ENCODE measurements at places on chromosomes 1 and 21. TPM values are rescaled to one million over a fixed set of nuclear protein-coding genes. Genes with fewer than 3 reads are reported as not detected.
A peak's percentile ranks its signal among the peaks of the same experiment; 100 is the strongest.

DNA sequence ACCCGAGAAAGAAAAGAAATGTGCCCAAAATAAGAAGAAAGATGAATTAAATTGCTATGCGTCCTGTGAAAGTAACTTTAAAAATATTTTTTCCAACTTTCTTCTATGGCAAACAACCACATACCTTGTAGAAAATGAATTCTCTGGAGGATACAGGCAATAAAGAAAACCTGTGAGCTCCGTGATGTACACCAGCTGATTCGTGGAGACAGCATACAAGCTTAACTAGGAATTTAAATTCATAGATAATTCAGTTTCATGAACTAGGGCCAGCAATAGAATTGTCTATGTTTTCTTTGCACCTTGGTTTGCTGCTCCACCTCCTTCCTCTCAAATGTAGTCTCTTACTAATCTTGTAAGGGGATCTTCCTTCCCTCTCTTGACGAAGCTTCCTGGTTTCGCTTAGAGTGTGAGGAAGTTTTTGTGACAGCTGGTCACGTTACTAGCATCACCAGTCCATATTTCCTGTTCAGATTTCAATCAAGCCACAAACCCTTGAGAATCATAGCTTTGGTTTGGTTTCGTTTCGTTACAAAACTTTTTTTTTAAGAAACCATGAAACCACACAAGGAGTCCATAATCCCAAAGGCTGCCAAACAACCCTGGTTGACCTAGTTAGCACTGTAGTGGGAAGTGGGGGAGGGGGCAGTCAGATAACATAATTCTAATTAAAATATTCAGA is 35.8 kb downstream of the GREM2 start:
- DNase-seq, result peak; percentile 27

GRCh38 chr1:11342621-11343032 is 69.6 kb downstream of the UBIAD1 start:
- no peak for DNase-seq

- DNase-seq, result no peak
Observed at GRCh38 chr1:57637155-57637554, 213.3 kb upstream of the DAB1 start.

- DNase-seq, result no peak
Observed at GRCh38 chr1:48940962-48941732, 164.5 kb upstream of the BEND5 start.

- DNase-seq, result no peak
Observed at GRCh38 chr1:41023279-41023990, 1.9 kb upstream of the SLFNL1 start.

DNA sequence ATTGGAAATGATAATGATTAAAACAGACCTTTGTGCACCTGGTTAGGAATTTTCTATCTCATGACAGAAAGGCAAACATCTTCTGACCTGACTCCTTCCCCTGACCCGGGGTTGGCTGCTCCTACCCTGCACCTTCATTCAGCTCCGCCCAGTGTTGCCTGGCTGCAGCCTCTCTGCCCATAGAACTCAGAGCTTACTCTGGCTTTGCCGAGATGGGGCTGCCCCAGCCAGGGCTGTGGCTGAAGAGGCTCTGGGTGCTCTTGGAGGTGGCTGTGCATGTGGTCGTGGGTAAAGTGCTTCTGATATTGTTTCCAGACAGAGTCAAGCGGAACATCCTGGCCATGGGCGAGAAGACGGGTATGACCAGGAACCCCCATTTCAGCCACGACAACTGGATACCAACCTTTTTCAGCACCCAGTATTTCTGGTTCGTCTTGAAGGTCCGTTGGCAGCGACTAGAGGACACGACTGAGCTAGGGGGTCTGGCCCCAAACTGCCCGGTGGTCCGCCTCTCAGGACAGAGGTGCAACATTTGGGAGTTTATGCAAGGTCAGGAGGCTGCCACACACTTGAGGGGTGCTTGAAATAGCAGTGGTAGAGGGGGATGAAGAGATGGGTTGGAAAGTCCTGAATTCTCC is at the start of gene DIO1:
Gene DIO1, plus strand, starts transcription at position 189 of the 638 bp plus-strand sequence. Its CDS starts 24 bp downstream, at position 213.
- DNase-seq, result no peak

- DNase-seq, result no peak
Observed at GRCh38 chr1:41627491-41628280, 143.2 kb upstream of the EDN2 start.

DNA sequence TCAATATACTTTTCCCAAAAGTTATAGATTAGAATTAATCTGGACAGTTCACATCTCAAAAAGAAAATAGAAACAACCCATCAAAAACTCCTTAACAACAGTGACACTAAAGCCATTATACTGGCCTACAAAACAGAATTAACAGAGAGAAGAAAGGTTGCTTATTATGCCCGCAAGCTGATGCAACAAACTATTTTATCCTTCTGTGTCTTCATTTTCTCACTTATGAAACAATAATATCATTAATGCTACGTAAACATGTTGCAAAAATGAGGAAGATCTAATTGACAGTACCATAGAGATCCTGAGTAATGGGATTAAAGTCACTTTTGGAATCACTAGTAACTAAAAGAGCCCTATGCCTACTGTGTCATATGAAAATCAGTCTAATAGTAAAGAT is 32.6 kb downstream of the LPGAT1 start:
- DNase-seq, result no peak

DNA sequence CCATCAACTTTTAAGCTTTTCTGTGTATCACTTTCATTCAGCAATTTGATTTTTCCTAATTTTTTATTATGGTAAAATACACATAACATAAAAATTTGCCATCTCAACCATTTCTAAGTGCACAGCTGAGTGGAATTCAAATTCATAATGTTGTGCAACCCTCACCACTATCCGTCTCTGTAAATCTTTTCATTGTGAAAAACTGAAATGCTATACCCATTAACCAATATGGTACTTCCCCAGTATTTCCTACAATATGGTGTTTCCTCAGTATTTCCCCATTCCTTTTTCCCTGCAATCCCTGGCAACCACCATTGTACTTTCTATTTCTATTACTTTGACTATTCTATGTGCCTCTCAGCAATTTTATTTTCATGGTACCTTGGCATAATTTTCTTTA is 6.8 kb downstream of the STPG1 start:
- no peak for DNase-seq

GRCh38 chr1:12112711-12113161 is 49.6 kb downstream of the TNFRSF8 start:
- DNase-seq, result no peak

Gene PLEKHG5
- total RNA-seq, result 2.6 TPM

Gene NTNG1
- total RNA-seq, result not detected

Gene KCNK1
- 1.4 TPM for total RNA-seq

Gene POLR3GL
- 21.6 TPM for total RNA-seq

Gene IVL
- not detected for total RNA-seq

Gene IGSF3
- 1.8 TPM for total RNA-seq

Gene CAMTA1
- total RNA-seq, result 61.7 TPM

Gene HMCN1
- 0.02 TPM for total RNA-seq

Gene OR2M3
- total RNA-seq, result not detected

Data from CD8-positive, alpha-beta memory T cell (primary cell).